ENCODE measurements at places on chromosomes 6 and 20.

DNA sequence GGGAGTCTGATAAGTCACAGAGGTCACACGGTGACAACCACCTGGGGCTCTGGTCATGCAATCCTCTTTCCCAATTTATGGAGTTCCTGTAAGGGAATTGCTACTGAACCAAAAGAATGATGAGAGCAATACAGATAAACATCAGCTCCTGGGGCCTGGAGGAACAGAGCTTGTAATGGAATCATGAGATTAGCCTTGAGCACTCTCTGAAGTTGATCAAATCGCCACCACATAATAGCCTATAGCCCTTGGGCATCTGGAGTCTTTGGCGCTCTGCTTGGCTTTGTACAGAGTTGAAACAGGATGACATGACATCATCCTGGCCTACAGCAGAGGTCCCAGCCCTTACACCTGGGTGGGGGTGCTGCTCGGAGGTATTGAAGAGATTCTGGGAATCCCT, 154.3 kb upstream of the DTNBP1 start:
- no peak for DNase-seq

DNA sequence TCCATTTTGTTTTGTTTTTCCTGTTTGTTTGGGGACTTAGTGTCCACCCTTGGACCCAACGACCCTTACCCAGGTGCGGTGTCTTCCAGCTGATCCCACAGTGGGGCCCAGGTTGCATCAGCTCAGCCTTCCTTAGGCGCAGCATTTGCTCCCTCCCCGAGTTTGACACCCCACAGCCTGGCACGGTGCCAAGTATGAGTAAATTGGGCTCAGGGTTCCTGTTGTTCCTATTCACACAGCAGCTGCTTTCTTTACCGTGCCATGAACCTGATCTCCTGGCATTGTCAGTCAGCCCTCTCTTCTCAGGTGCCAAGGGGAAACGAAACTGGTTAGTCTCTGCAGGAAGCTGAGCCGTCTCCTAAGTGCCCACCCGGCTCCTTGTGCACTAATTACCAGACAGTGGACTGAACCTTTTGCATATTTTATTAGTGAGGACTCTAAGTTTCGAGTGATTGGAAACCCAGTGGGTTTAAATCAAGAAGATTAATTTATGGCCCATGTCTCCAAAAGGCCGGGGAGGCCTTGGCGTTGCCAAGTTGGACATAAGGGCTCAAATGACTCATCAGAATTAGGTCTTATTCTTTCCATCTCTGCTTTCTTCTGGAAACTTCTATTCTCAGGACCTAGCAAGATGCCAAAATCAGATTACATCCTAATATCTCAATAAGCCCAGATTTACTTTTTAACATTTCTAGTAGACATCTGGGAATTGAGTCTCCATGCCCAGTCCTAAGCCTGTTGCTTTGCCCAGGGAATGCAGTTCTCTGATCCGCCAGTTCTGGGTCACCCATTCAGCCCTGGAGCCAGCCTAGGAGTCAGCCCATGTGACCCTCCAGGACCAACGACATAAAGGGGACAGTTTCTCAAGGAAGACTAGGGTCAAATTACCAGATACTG, 68.8 kb downstream of the TSHZ2 start:
- no peak for DNase-seq

DNA sequence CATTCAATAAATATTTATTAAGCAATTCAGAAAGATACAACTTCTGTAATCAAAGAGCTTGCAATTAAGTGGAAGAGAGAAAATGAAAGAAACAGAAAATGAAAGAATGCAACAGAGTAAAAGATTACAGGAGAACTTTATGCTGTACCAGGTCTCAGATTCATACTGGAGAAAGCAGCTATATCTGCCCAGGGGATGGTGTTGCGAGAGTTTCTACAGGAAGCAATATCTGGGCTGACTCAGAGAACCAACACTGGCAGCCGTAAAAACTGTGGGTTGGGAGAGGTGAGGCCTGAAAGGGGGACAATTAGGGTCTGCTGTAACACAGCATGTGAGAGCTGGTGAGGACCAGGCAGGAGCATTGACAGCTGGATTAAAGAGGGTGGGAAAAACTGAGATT, 256.7 kb upstream of the TCF21 start:
- no peak for DNase-seq

GRCh38 chr6:4281341-4282293, 146.2 kb upstream of the ECI2 start:
- DNase-seq: no peak

DNA sequence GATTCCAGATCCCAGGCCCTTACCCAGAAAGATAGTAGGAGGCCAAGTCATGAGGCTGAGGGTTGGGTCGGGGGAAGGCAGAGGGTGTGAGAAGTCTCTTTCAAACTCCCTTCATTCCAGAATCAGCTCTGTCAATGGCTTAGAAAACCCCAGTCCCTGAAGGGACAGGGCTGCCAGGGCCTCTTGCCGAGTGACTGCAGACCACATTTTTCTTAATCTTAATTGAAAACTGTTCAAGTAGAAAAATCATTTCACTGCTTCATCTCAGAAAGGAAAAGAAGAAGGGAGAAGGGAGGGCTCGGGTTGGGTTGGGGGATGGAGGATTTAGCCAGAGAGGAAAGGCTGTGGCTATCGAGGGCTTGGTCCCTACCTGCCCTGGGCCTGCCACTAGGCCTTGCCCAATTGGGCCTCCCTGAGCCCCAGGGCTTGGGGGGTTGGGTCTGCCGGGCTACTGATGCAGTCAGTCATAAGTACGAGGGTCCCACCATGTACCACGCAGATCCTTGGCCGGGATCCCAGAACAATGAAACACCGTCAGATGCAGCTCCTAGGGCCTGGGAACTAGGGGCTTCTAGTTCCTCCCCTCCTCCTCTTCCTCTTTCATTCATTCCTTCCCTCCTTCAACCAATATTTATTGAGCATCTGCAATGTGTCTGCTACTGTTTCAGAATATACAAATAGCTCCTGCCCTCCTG, 44.0 kb upstream of the CTNNBL1 start:
- DNase-seq: no peak

- DNase-seq: no peak
These were observed 34.5 kb upstream of the HBS1L start for GRCh38 chr6:135088818-135089809.

GRCh38 chr20:19961293-19961692, 55.9 kb upstream of the NAA20 start:
- no peak for DNase-seq

- no peak for DNase-seq
These were observed 3.4 kb downstream of the MICAL1 start for GRCh38 chr6:109452181-109452580.

- no peak for DNase-seq
These were observed 14.0 kb downstream of the NRN1 start for GRCh38 chr6:5992551-5993225.

DNA sequence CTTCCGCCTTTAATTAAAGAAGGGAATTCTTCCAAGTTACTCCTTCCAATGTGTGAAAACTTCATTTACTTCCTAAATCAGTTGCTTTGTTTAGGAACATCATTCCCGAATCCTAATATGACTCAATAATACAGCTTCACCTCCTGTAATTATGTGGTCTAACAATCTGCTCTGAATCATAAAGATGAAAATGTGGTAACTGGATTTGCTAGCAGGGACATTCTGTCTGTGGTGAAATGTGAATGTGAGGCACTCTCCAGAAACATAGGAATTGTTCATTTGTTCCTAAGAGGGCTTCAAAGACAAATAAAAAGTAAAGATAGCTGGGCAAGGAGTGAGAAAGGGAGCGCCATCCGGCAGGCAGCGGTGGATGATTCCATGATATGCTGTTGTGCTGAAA, 678.1 kb downstream of the KIF16B start:
- no peak for DNase-seq

- DNase-seq: no peak
These were observed 26.5 kb downstream of the SMLR1 start for GRCh38 chr6:130853555-130854183.

- peak; percentile 25 for DNase-seq
These were observed 515.7 kb downstream of the FRK start for GRCh38 chr6:115544765-115545671.

GRCh38 chr6:51365566-51365965, 546.9 kb downstream of the TFAP2B start:
- no peak for DNase-seq

DNA sequence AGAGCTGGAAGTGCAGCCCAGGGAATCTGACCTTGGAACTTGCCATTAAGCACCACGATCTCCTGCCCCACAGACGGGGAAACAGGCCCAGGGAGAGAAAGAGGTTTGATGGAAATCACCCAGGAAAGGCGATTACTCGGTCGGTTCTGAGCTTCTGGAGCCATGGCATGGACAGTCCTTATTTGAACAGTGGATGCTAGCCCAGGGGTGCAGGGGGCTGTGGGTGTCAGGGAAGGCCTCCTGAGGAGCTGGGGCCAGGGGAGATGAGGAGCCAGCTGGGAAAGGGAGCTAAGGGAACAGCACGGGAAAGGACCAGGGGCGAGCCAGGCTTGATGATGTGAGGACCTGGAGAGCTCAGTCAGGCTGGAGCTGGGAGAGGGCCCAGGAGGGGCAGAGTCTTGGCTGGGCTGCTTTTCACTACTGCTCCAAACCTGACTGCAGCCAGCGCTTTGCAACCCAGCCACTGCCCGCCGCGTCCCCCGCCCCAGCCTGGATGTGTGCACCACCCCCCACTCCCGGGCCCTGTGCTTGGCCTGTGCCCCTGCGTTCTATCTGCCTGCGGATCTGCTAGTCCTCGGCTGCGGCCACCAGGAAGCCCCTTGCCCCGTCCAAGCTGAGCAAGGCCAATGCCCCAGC, 17.8 kb downstream of the SUN5 start:
- DNase-seq: no peak

- DNase-seq: no peak
These were observed 30.1 kb downstream of the KIF25 start for GRCh38 chr6:168027521-168027920.

DNA sequence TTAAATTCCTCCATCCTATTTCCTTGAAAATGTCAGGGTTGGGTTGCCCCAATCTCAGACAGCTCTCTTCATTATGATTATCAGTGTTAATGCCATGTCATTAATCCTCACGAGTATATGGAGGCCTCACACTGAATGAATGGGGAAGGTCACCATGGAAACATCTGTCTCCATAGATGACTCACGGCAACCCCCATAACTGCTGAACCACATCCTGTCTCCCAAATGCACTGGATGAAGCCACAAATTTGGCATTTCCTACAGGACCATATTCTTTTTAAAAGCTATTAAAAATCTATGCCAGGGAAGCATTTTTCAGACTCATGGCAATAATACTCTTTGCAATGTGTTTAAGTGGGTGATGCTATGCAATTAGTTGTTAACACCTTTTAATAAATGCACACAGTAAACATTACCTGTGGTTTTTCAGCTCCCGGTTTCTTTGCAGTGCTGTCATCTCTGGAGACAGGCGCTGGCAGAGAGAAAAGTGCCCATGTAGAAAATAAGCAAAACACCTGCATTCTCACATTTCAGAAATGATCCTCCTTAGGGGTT, 80.1 kb upstream of the PTPRK start:
- DNase-seq: no peak

- DNase-seq: no peak
These were observed 74.2 kb downstream of the TOX2 start for GRCh38 chr20:43988867-43989266.

DNA sequence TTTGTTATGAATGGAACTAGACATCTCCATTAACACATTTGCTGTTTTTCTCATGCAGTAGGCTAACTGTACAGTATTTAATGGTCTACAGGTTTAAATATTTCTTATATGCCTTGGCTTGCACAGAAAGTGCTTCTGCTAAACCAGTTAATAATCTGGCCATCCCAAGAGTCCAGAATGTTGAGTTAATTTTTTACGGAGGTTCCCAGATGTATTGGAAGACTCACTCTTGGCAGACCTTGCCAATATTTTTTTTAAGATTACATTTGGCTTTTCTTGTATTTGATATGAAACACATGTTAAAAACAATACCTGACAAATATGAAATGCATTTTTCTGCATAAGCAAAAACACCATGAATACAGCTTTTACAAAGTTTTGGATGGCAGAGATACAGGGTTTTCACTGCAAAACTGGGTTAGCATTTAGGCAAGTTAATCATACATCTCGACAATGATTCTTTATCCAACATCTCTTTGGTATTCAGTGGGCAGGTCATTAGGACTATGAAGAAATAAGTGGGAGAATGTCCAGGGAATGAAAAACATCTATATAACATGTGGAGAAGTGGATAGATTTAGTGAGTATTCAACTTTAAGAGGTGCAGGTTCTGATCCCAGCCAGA, 94.0 kb downstream of the SGK1 start:
- no peak for DNase-seq

GRCh38 chr20:51340451-51340840, 202.1 kb downstream of the NFATC2 start:
- DNase-seq: no peak

DNA sequence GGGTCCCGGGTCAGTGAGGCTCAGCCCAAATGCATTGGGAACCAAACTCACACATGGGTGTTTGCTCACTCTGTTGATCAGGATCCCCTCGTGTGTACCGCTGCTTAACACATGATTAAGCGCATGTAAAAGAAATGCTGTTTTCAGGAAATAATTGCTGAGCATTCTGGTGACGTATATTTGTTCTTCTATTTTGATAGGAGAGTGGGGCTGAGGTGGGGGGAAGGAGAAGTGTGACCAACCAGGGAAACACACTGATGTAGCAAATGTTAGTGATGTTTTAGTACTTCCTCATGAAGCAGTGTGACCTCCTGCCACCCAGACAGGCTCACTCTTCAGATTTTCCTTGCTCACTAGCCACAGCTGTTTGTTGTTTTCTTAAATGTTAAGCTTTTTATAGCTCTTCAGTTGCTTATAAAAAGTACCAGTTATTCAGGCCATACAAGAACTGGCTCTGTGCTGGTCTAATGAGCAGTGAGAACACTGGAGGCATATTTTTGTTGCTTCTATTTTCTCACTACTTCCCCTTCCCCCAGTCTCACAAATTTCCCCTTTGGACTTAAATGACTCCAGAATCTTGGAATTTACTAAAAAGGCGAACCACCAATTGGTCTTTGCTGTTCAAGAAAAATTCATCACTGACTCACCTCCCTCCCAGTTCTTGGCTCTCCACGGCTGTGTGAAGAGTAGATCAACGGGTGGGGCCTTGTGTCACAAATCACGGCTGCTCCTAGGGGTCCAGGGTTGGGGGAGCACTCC, 79.2 kb upstream of the BACH2 start:
- no peak for DNase-seq

- peak; percentile 56 for DNase-seq
These were observed 33.4 kb upstream of the AAR2 start for GRCh38 chr20:36202891-36203338.

GRCh38 chr6:35388772-35389352, 46.5 kb downstream of the PPARD start:
- no peak for DNase-seq

- no peak for DNase-seq
These were observed 103.7 kb downstream of the TOX2 start for GRCh38 chr20:44018259-44018941.

DNA sequence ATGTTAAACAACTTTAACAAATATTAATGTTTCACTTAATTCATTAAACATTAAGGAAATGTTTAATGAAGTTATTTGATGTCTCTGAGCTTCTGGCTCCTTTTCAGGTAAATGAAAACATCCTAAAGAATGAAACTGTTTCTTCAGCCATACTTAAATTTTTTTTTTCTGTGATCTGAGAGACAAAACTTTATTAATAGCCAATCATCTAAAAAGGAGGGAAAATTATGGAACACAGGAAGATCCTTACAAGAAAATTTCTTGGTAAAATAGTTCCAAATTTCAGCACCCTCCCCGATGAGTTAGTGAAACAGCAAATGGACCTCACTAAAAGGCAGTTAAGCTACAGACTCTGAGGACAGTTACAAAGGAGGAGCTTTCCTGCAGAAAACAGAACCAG, 185.2 kb downstream of the REV3L start:
- DNase-seq: no peak

GRCh38 chr6:83707829-83708545, 914 bp downstream of the SNAP91 start:
- DNase-seq: no peak

- DNase-seq: no peak
These were observed 78.1 kb downstream of the FIG4 start for GRCh38 chr6:109769213-109769612.

All from NT2/D1 (cell line).